ENCODE measurements at places on chromosomes 2 and 18.

GRCh38 chr2:118231759-118232158, 143.5 kb downstream of the INSIG2 start:
- no peak for DNase-seq

DNA sequence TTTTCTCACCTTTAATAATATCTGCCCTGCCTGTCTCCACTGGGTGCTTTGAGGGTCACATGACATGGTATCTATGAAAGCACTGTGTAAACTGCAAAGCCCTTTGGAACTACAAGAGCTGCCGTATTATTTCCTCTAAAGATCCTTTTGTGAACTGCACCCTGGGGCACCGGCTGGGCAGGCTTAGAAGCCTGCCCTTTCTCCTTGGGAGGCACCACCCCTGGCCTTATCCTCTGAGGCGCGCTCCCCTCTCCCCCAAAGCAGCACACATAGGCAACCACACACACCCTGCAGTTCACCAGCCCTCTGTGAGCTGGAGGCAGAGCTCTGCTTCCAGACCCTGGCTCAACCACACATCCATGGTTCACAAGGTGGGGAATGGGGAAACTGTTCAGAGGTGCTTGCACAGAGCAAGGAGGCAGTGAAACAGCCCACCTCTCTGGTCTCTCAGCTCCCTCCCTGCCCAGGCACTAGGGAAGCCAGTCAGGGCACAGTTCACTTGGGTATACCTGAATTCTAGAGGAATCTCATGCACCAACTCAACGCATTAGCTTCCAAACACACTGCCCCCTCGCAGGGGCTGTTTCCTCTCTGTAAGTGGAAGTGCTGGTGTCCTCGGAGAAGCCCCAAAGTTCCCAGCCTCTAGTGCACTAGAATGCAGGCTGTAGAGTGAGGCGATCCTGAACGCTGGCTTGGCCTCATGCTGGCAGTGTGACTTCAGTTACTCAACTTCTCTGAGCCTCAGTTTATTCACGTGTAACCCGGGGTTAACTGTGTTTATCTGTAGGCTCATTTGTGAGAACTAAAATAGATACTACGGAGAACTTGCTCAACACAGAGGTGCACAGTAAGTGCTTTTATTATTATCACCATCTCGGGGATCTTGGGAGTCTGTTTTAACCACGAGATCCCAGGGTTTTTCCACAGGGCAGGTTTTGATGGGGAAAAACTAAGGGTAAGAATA, 11.0 kb downstream of the SIGLEC15 start:
- no peak for DNase-seq

- DNase-seq: no peak
Measured at GRCh38 chr18:54787616-54788015, 40.7 kb upstream of the RAB27B start.

DNA sequence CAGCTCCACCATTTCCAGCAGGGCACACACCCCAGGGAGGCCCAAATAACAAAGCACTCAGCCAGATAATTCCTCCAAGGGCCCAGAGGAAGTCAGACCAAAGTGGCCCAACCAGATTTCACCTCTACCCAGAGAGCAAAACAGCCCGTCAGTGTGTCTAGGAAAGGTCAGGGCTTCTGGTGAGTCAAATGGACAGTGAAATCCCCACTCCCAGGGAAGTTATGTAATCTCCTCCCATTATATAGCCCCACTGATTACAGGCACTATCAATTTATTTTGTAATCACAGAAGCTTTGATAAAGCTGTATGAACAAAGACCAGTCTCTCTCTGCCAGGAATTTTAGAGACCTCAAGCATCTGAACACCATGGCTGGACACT, 4.0 kb downstream of the B4GALT6 start:
- no peak for DNase-seq

GRCh38 chr18:36872329-36872728, 43.4 kb downstream of the KIAA1328 start:
- no peak for DNase-seq

GRCh38 chr2:208252716-208253492, 2.0 kb downstream of the IDH1 start:
- DNase-seq: no peak

DNA sequence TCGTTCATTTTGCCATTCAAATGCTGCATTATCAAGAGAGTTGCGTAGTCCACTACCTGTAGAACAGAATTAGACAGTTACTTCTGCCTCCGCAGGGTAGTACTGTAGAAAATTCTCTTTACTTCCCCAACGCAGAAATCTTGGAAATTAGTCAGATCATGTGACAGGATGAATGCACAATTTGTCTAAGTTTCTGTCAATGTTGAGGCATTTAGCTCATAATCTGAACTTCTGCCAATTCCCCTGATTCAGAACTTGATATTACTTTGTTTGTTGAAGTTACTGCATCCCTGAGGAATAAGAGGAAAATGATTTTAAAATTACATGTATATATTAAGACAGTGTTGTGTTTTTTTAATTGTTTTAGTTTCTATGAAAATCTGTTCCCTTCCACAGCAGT, 83.4 kb downstream of the TTC27 start:
- no peak for DNase-seq

DNA sequence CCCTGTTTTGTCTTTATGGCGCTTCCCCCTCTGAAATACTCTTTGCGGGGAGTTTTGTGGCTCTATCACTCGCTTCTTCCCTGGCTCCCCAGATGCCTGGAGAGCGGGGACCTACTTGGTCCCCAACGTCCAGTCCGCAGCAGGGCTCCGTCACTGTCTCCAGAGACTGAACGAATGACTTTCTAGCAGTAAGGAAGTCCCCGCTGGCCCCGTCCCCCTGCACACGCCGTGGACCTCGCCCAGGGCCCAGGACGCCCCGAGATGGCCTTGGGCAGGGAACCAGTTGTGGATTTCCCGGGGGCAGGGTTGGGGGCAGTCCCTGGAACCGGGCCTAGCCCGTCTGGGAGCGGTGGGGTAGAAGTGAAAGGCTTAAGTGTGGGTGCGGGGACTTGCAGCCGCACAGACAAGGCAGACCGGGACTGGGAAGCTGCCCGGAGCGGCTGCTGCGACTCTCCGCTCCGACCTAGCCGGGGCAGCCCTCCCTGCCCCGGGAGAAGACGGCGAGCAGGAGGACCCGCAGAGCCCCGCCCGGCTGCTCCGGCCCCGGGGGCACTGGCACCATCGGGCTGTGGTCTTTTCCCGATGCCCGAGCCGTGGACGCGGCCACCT, 821 bp upstream of the EPHA4 start:
- DNase-seq: no peak

- no peak for DNase-seq
Measured at GRCh38 chr2:237075749-237076599, 9.7 kb upstream of the COPS8 start.

GRCh38 chr18:840023-840408, 28.0 kb upstream of the YES1 start:
- DNase-seq: no peak
